ENCODE measurements at places on chromosomes 3 and 15.

- no peak for DNase-seq
Observed at GRCh38 chr15:90422936-90423335, 34.9 kb downstream of the IQGAP1 start.

GRCh38 chr15:41930221-41930866 is 36.5 kb upstream of the SPTBN5 start:
- peak; percentile 94 for DNase-seq

DNA sequence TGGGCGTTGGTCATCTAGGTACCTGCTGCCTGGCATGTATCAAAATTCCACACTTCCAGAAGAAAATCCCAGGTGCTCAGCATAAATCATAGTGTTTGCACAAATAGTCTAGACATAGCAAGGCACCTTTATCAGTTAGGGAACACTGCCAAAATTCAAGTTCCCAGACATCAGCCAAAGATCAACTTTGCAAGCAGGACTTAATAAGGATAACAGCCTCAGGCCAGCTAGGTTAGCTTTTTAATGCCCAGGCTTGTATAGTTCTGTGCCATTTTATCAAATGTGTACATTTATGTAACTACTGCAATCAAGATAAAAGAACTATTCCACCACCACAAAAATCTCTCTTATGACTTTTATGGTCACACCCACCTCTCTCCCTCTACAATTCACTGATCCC is 30.7 kb downstream of the DZIP3 start:
- DNase-seq = no peak

DNA sequence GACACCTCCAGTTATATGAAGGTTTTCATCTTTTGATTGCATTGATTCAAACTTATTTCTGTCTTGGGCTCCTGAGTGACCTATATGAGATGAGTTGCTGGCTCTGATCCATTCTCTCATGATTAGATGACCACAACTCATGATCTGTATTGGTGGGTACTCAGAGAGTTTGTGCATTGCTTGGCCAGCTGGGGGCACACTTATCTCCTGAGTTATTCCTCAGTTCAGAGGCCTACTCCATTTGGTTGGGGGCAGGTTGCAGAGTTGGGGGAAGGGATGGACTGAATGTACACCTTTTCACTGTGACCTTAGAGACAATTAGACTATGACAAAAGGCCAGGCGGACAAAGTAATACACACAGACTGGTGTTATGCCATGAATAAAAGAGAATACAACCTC is 166.2 kb upstream of the SEMA6D start:
- no peak for DNase-seq

- no peak for DNase-seq
Observed at GRCh38 chr15:96264801-96265515, 65.5 kb upstream of the NR2F2 start.

Measured in AG09309 (cell line).